PC-9 (cell line): ENCODE measurements at places on chromosomes 3 and 15.

DNA sequence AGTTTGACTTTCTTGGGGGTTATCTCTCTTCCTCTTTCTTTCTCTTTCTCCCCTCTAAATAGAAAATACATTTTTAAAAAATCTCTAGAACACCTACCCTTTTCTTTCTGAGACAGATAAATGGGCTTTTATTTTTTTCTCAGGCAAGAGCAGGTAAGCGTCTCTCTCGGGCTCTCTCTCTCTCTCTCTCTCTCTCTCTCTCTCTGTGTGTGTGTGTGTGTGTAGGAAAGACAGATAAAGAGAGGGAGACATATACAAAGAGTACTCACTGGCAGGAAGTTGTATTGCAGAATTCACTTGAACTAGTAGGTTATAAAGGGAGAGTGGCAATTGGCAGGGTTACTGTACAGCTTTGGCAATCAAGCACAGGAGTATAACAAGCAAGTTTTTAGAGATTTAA, 118.1 kb upstream of the LSAMP start:
- no peak for DNase-seq

- DNase-seq, result no peak
Measured at GRCh38 chr3:154132777-154133375, 11.7 kb downstream of the ARHGEF26 start.

GRCh38 chr3:156997351-156997750, 162.6 kb downstream of the CCNL1 start:
- DNase-seq, result peak; percentile 3

- no peak for DNase-seq
Measured at GRCh38 chr15:84821501-84822021, 4.4 kb downstream of the ALPK3 start.

DNA sequence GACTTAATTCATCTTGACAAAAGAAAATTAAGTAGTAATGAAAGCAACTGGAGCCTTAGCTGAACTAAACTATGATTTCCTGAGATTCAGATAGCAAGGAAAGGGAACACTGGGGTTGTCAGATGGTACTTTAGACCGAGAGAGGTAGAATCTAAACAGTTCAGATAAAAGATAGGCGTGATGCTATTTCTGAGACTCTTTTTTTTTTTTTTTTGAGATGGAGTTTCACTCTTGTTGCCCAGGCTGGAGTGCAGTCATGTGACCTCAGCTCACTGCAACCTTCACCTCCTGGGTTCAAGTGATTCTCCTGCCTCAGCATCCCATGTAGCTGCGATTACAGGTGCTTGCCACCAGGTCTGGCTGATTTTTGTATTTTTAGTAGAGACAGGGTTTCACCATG, 279.9 kb upstream of the UMPS start:
- DNase-seq, result no peak

- peak; percentile 84 for DNase-seq
Measured at GRCh38 chr3:127791221-127791913, 30.9 kb downstream of the MGLL start.

DNA sequence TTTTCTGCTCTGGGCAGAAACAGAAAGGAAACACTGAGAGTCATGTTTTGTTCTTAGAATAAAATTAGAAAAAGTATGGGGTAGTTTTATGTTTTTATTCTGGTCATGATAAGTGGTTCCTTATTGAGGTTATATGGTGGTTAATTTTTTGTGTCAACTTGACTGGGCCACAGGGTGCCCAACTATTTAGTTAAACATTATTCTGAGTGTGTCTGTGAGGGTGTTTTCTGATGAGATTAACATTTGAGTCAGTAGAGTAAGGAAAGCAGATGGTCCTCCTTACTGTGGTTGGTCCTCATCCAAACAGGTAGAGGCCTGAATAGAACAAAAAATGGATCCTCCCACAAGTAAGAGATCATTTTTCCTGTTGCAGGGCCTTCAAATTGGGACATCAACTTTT, 98.9 kb downstream of the C3orf38 start:
- no peak for DNase-seq

DNA sequence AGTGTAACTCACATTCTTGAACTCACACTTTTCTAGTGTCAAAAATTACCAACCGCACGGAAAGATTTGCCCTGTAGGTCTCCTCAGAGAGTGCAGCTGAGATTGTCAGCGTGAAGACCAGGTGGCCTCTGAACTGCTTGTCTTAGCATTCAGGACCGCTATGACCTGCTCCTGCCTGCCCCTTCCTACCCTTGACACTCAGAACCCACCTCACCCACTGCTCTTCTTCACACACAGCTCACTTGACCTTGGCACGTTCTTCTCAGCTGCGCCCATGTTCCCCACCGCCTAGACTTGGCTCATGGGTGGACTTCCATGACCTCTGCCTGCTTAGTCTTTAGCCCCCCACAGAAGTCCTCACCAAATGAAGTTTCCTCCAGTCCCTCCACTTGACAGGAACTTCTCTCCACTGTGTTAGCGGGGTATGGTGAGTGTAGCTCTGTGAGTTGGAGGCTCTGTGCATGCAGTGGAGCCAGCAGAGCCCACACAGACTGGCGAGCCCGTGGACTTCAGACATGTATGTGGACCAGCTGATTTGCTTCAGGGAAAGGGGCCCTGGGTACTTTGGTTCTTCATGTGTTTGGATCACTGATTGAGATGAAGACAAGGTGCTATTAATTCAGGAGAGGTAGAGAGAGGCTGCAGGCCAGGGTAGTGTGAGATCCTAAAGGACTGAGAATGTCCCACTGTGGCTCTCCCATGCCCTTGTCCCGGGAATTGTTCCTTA, 221.3 kb downstream of the OPA1 start:
- DNase-seq, result no peak

DNA sequence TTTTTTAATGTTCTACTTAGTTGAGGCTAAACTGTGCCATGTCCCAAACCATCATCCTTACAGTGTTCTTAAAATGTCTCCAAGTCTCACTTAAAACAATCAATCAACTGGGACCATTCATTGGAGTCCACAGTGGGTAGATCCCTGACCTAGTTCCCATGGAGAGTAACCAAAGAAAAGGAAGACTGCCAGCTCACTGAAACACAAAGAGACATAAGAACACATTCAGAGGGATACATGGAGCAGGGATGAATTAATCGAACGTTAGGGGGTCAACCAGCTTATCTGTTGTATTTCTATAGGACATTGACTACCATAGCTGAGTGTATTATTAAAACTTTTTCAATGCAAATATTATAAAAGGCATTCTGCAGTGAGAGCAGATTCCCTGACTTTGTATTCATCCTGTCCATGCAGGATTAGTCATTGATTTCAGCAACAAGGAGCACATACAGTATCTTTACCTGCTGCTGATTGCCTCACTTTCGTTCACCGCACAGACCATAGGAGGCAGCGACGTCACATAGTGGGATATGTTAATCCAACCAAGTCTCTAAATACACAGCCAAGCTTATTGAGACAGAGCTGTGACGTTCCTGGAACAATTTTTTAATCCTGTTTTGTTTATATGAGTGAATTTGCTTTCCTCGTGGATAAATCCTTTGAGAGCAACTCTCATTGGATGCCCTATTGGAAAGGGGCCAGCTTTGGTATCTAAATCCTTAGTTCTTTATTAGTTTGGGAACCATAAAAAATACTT, 364.9 kb upstream of the RBMS3 start:
- no peak for DNase-seq

- DNase-seq, result no peak
Measured at GRCh38 chr3:188742755-188743550, 428.8 kb upstream of the TPRG1 start.

DNA sequence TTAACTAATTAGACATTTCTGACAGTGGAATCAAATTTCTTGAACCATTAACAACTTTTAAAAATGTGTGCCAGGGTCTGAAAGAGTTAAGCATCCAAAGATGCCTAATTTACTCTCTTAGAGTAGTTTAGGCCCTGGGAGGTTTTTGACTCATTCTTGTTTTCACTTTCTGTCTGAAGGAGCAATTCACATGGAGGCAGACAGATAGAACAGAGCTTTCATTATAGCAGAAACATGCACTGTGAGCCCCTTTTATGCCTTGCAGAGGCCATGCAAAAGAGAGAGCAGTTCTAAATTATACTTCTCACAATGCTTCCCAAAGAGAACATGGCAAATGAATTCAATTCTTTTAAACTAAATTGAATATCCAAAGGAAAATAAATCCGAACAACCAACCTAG, 554.8 kb downstream of the MFSD1 start:
- no peak for DNase-seq
